ENCODE measurements at places on chromosomes 16 and 17.

GRCh38 chr17:32335687-32336086, 6.3 kb downstream of the C17orf75 start:
- DNase-seq: no peak

DNA sequence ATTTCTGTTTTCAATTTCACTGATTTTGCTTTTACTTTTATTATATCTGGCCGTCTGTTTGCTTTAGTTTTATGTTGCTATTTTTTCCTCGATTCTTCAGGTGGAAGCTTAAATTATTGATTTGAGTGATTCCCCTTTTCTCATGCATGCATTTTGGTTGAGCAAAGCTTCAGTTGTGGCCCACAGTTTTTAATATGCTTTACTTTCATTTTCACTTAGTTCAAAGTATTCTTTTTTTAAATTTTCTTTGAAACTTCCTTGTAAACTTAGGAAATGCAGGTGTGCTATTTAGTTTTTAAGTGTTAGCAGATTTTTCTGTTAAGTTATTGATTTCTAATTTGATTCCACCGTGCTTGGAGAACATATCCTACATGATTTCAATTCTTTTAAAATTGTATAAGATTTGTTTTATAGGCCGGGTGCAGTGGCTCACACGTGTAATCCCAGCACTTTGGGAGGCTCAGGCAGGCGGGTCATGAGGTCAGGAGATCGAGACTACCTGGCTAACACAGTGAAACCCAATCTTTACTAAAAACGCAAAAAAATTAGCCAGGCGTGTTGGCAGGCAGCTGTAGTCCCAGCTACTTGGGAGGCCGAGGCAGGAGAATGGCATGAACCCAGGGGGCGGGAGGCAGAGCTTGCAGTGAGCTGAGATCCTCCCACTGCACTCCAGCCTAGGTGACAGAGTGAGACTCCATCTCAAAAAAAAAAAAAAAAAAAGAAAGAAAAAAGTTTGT, 531.2 kb downstream of the KIF2B start:
- no peak for DNase-seq

GRCh38 chr17:5821803-5822202, 237.5 kb upstream of the NLRP1 start:
- no peak for DNase-seq

GRCh38 chr17:5194346-5194745, 2.7 kb upstream of the ZNF594 start:
- DNase-seq: no peak

GRCh38 chr16:54180421-54181359, 105.9 kb downstream of the IRX3 start:
- no peak for DNase-seq

DNA sequence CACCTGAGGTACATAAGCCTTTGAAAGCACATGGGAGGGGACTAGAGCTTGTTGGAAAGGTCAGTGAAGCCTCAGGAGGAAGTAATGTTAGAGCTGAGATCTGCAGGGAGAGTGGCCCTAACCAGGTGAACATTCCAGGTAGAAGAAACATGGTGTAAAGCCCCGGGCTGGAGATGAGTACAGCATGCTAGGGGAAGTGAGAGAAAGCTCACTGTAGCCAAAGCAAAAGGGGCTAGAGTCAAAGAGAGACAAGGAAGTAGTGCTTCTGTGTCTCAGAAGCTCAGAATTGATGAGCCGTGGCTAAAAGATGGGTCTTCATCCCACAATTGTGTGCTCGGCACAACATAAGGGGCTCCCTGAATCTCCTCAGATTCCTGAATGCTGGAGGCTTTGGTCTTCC, 481.8 kb downstream of the XYLT1 start:
- no peak for DNase-seq

DNA sequence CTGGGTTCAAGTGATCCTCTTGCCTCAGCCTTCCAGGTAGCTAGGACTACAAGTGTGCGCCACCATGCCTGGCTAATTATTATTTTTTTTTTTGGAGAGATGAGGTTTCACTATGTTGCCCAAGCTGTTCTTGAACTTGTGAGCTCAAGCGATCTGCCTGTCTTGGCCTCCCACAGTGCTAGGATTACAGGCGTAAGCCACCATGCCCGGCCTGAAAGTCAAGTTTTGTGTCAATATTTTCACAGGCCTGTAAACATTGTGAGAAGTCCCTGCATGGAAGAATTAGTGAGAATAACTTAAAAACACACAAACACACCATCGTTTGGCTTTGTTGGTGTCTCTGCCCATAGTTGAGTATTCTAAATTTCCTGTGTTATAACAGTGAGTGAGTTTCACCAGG, 22.2 kb downstream of the NUP85 start:
- no peak for DNase-seq

DNA sequence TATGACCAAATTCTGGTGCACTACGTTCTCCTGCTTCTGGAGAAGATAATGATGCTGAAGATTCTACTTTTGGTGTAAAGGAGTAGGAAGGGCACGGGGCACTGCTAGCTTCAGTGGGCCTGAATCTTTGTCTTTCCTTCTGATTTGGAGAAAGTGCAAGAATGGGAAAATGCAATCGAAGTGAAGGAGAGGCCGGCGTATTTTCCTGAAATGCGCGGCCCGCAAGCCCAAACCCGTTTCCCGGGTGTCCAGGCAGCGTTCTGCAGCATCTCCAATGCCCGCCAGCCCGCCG, 372 bp upstream of the NDE1 start:
- DNase-seq: no peak

GRCh38 chr17:57158325-57158724, 73.3 kb downstream of the AKAP1 start:
- DNase-seq: no peak

DNA sequence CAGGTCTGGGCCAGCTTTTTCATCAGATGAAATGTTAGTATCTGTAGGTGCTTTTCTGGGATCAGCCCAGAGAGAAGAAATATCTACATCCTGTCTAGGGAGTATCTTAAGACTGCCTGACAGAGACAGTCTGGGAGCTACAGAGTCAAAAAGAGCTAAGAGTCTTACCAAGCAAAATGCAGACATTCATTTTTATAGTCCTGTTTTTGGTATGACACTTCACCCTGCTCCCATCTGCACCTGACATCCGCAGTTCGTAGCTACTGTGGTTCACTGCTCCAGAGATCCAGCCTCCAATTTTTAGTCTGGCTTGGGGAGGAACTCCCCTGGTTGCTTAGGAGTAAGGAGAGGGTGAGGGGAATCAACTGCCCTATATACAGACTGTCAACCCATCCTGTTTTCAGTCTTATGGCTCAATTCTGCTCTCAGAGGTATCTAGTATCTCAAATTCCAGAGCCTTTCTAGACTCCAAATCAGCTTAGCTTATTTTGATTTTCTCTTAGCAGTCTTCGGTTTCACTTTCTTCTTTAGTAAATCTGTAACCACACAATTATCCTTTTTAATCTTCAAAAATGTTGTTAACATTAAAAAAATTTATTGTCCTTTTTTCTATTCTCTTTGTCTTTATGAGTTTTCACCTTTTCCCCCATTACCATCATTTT, 97.8 kb downstream of the TMEM100 start:
- no peak for DNase-seq

- DNase-seq: no peak
These were observed 59.4 kb upstream of the SIAH1 start for GRCh38 chr16:48444574-48444973.

- no peak for DNase-seq
These were observed 10.1 kb upstream of the DHRS7C start for GRCh38 chr17:9801505-9801904.

DNA sequence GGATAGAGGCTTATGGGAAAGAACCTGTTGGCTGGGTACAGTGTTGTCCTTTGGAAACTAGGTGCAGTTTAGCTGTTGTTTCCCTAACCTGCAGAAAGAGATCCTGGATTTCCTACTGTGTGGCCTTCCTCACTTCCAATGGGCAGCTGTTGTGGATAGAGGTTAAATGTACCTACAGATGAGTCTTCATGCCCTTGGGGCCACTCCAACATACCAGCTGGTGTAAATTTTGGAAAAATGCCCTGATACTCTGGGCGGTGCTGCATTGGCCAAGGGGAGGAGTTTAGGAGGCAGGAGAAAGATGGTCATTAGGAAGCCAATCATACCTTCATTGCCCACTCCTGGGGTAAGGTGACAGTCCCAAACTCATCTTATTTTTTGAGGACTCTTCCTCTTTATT, 70.2 kb downstream of the SNX11 start:
- DNase-seq: no peak

DNA sequence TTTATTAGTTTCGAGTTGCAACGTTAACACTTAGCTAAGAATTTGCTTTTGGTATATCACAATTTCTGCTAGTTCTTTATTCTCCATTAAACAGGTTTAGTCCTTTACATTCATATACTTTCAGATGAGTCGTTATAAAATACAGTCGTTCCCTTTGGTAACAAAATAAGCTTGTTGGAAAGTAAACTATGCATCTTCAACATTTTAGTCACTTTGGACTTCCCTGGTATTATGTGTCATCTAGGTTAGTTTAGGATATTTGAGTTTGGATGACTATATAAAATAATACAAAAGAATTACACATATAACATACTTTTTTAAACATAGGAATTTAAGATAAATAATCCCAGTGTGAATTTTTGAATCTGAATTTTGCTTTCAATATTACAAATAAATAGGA, 351.5 kb downstream of the BCAS3 start:
- DNase-seq: no peak

DNA sequence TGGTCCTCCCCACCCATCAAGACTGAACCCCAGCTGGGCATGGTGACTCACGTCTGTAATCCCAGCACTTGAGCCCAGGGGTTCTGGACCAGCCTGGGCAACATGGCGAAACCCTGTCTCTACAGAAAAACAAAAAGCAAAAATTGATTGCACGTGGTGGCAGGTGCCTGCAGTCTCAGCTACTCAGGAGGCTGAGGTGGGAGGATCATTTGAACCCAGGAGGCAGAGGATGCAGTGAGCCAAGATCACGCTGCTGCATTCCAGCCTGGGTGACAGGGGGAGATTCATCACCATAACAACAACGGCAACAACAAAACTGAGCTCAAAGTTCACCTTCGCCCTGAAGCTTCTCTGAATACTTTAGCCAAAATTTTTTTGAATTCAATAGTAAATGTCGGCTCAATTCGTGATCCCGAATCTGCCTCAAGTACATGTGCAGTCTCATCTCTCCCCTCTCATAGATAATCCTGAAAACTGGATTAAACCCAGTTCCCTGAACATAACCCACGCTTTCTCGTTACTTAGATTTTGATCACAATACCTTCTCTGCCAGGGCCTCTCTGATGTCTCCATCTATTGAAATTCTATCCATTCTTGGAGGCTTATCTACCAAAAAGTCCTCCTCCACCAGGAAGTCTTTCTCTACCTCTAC, 13.5 kb upstream of the MYH10 start:
- DNase-seq: no peak

- DNase-seq: no peak
These were observed 51.1 kb upstream of the CACNG5 start for GRCh38 chr17:66783656-66784381.

DNA sequence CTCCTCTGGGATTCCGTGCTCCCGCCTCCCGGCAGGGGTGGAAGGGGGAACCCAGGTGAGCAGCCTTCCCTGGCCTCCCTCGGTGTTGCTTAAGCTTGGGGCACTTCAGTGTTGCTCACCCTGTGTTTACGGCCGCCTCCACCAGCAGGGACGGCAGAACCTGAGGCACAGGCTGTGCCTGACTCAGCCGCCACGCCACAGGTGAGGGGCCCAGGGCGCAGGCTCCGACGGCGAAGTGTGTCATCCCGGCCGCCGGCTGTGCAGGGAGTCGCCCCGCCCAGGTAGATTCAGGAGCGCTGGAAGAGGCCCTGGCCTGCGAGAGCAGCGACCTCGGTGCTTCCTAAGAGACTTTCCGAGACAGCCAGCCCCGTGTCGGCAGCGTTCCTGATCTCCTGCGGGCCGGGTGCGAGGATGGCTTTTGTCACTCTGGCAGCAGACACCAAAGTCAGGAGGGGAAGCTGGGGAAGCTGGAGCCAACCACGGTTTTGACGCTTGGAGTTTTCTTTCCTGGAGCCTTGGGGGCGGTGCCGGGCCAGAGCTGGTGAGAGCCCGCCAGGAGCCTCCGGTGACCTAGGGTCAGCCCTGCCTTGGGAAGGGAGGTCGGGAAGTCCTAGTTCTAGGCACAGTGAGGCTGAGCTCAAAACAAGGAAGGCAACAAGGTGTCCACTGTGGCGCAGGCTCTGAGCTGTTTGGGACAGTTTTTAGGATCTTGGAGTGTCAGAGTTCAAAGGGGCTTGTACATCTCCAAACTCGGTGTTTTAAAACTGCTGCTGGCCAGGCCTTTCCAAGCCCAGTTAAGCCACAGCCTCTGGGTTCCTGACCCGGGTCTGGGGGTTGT, 2.1 kb downstream of the GSE1 start:
- no peak for DNase-seq

- no peak for DNase-seq
These were observed 19.3 kb upstream of the ARHGAP44 start for GRCh38 chr17:12769981-12770380.

DNA sequence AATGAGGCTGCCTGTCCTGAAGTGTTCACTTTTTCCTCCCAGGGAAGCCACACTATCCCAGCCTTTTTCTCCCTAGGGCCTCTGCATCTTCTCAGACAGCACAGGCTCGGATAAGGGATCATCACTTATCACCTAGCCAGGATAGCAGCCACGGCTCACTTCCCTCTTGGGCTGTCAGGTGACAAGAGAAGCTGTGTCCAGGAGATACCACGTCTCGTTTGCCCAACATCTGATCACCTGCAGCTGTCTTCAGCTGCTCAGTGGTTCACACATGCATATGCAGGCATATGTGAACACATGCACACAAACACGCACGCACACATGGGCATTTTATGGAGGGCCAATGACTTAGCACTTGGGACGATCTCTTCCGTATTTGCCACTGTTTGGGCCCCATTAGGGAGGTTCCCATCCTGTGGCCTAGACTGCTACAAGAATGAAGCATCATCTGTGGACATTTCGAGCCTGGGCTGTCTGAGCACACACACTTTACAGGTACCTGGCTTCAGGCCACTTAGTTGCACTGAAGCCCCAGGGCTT, 32.4 kb upstream of the ADORA2B start:
- DNase-seq: no peak

- DNase-seq: no peak
These were observed 23.4 kb downstream of the WWOX start for GRCh38 chr16:78122774-78123315.

DNA sequence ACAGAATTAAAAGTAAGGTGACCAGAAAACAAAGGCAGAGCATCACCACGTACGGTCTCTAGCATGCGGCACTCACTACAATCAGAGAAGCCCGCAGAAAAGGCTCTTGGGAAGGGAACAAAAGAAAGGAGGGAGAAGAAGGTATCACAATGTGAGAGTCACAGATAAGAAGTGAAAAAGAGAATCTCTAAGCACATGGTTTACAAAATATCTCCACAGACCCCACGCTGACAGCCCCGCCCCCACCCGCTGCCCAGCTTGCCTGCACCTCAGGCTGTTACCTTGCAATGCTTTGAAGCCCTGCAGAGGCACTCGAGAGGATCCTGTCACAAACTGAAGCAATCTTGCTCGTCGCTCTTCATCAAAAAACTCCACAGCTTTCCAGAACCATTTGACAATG, 40.5 kb downstream of the CEP95 start:
- no peak for DNase-seq

Data from left renal cortex interstitium (tissue), 4 donors.